Hematopoietic multipotent progenitor cell treated with erythropoietin and hydrocortisone succinate and interleukin-3 and kit ligand, for 8 days (in vitro differentiated cells): ENCODE measurements at places on chromosomes 13 and 19.

DNA sequence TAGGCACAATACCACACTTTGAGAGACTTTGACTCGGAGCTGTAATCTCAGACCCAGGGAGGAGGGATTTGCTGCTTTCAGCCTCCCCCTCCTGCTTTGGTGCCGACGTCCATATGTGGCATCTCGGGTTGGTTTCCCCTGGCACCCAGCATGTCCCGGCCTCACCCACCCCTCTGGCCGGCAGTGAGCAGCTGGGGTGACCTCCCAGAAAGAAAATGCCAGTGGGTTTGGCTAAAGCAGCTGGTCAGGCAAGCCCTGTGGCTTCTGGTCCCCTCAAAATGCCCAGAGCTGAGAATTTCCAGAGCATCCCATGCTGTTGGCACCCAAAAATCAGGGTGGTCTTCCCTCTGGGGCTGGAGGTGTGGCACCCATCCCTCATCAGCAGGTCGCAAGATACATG is 34.1 kb downstream of the INSR start:
- DNase-seq = no peak

- DNase-seq = no peak
Observed at GRCh38 chr13:99864627-99864990, 107.0 kb downstream of the ZIC5 start.

DNA sequence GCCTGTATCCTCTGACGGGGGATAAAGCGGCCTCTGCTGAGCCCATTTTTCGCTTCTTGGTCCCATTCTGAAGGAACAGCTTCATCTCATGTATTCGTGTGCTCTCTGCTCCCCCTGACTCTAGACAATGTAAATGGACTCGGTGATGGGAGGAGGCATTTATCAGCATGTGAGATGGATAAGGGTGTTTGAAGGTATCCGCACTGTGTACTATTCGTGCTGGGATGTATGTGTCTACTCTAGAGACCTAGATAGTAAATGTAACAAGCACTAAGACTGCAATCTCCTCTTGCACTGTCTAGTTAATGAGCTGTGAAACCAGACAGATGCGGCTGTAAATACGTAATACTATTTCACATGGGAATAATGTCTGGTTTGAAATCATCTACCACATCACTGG is 134.6 kb upstream of the ARGLU1 start:
- DNase-seq = no peak

GRCh38 chr13:20400774-20401173 is 124.9 kb downstream of the CRYL1 start:
- DNase-seq = peak; percentile 73

DNA sequence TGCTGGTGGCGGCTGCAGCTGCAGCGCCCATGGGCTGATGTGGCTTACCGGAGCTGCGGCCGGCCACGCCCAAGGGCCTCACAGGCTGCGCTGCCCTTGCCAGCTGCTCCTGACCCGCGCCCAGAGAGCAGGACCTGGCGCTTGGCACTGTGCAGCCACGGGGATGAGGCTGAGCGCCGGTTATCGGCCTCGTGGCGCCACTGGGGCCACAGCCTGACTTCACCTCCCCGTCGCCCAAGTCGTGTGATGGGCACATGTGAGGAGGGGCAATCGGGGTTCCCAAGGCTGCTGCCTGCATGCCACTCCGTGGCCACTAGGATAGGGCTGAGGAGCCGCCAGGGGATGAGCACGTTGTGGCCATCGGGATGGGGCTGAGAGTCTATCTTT is 77.2 kb upstream of the PABPC3 start:
- peak; percentile 74 for DNase-seq

- DNase-seq = no peak
Observed at GRCh38 chr13:22073718-22074117, 402.8 kb downstream of the FGF9 start.

GRCh38 chr13:26878438-26878837 is 117.9 kb upstream of the GPR12 start:
- DNase-seq = no peak

DNA sequence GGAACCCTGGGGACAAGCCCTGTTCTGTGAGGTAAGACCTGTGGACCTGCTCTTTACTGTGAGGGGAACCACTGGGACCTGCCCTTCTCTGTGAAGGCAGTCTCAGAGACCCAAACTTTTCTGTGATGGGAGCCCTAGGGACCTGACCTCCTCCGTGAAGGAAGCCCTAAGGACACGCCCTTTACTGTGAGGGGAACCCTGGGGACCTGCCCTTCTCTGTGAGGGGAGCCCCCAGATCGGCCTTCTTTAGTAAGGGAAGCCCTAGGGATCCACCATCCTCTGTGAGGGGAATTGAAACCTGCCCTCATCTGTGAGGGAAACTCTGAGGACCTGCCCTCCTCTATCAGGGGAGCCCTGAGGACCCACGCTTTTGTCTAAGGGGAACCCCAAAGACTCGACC is 343.5 kb downstream of the UQCRFS1 start:
- no peak for DNase-seq

DNA sequence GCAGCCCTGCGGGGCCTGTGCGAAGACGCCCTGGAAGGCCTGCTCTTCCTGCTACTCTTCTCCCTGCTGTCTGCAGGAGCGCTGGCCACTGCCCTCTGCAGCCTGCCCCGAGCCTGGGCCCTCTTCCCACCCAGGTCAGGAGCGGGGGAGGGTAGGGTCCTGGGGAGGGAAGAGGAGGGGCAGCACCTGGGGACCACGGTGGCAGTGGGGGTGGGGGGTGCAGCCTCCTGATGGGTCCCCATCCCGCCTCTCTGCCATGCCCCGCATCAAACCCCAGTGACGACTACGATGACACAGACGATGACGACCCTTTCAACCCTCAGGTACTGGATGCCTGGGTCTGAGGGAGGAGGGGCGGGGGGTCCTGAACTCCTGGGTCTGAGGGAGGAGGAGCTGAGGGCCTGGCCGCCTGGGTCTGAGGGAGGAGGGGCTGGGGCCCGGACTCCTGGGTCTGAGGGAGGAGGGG is 13.4 kb upstream of the LENG8 start:
- DNase-seq = no peak

- no peak for DNase-seq
Observed at GRCh38 chr13:98513837-98514236, 63.1 kb downstream of the STK24 start.

GRCh38 chr19:52494518-52494917 is 33.0 kb upstream of the ZNF808 start:
- no peak for DNase-seq

- DNase-seq = peak; percentile 54
Observed at GRCh38 chr19:28466107-28467045, 746.6 kb downstream of the UQCRFS1 start.

DNA sequence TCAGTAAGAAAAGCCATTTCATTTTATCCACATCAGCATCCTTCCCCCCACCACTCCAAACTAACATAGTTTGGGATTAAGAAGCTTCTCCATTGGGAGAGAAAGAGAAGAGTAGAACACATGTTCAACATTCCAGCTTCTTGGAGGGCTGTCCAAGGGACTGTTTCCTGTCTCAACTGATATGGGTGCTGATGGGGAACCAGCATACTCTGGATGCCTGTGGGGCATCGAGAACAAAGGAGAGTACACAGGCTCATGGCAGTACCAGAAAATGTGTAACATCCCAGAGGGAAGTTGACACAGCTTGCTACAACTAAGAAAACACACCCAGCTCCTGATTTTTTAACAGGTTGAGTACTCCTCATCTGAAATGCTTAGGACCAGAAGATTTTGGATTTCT is 24.7 kb downstream of the SUCLA2 start:
- no peak for DNase-seq

DNA sequence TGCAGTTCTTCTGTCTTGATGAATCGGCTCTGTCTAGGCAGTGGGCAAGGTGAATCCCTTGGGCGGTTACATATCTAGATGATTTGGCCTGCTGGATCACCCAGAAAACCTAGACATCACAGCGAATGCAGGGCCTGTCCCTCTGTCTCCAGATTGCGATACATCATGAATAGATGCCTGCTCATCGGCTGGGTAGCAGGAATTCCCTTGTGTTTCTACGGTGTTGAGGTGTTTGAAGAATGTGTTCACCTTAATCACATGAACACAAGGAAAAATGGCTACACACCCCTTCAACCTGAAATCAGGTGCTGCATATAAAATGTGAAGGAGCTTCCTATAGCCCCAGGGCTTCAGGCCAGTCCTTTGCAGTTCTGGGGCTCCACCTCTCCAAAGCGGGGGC is 281.2 kb downstream of the SHISA2 start:
- DNase-seq = no peak

DNA sequence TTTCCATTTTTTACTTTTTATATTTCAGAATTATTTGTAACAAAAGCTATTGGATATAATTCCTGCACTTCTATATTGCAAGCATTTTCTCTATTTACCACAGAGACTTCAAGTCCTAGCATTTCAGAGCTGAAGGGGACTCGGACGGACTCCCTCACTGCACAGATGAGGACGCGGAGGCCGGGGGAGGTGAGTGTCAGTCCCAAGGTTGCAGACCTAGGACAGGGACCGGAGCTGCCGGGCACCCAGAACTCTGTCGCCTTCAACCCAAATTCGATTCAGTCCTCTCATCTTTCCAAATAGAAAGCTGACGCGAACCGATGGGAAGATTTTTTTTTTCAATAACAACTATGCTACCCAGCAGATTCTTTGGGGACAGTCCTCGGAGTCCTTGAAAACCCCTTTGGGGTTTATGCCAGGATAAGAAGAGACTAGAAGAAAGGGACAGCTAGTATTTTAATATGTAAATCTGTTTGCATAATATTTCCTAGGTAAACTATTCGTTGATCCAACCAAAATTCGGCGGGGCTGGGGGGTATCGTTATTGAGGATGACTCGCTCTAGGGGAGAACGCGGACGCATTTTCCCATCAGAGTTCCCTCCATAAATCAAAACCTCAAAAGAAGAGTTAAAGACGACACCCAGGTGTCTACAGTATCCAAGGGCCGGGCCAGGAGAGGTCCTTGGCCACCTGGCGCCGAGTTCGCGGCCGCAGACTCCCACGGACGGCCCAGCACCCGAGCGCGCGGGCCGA is 803 bp downstream of the FLT3 start:
- no peak for DNase-seq

GRCh38 chr19:35043906-35044305 is 2.4 kb downstream of the HPN start:
- no peak for DNase-seq

GRCh38 chr19:10543059-10543419 is 665 bp upstream of the ATG4D start:
- no peak for DNase-seq

- no peak for DNase-seq
Observed at GRCh38 chr13:44142540-44142867, 231.1 kb upstream of the SERP2 start.

DNA sequence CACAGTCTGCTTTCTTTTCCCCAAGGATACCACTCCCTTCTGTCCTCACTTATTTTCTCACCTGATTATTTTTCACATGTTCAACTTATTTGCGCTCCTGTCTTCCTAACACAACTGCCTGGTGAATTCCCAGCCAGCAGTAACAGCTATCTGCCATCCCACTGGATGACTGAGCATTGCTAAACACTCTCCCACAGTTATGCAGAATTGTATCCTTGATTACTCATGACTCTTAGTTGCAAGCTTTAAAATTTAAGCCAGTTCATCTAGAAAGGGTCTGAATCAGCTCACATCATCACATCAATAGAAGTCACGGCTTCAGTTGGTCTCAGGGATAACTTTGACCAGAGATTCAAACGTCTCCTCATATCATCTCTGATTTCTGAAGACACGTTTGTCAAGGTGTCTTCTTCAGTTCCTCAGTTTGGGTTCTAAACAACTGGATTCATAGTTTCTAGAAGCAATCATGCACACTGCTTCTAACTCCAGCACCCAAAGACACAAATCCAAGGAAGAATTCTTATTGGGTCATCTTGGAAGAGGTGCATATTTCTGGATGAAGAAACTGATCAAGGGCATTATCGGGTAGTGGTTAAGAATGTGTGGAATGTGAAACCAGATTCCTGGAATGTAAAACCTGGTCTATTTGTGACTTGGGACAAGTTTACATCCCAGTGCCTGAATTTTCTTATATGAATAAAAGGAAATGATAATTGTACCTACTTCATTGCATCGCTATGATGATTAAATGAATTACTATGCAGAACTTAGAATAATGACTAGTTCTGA is 13.9 kb upstream of the DACH1 start:
- DNase-seq = no peak

- DNase-seq = no peak
Observed at GRCh38 chr13:110396913-110397381, 89.9 kb downstream of the COL4A2 start.

- no peak for DNase-seq
Observed at GRCh38 chr13:44455769-44456168, 82.1 kb downstream of the SERP2 start.

- no peak for DNase-seq
Observed at GRCh38 chr13:97233499-97233898, 11.4 kb downstream of the MBNL2 start.

- DNase-seq = no peak
Observed at GRCh38 chr19:55857149-55857548, 20.8 kb downstream of the NLRP4 start.
